ENCODE measurements at places on chromosomes 4 and X. TPM values are rescaled to one million over a fixed set of nuclear protein-coding genes. Genes with fewer than 3 reads are reported as not detected.

Gene RIPPLY1
- not detected for total RNA-seq

Gene HTRA3
- total RNA-seq: 35.2 TPM

Gene PGRMC2
- total RNA-seq: 158 TPM

Gene EFHC2
- not detected for total RNA-seq

Gene S100G
- not detected for total RNA-seq

Gene CHRDL1
- 3.3 TPM for total RNA-seq

Gene CABS1
- total RNA-seq: not detected

Gene MAGEB17
- total RNA-seq: not detected

Gene CENPE
- total RNA-seq: 5.6 TPM

Gene MAPK10
- total RNA-seq: 4.6 TPM

Gene TMEM35A
- total RNA-seq: 0.89 TPM
